ENCODE measurements at places on chromosomes 2 and 18. TPM values are rescaled to one million over a fixed set of nuclear protein-coding genes. Genes with fewer than 3 reads are reported as not detected.

The KATNAL2 gene
- total RNA-seq, result 2.4 TPM

The KCNJ13 gene
- total RNA-seq, result not detected

DNA sequence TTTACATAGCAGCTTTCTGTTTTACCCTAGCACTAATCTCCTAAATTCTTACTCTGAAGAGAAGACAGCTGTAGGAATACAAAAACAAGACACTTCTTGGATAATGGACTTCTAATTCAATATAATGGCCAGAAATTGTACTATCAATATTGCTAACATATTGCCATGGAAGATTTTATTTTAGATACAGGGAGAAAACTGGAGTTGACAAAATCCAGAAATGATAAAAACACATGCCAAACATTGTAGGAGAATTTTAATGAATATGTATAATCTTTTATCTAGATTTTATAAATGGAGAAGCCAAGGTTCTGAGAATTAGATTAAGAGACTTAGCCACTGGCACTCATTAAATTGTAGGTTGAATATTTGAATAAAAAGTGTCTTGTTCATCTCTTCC, 1838.8 kb upstream of the LRRTM1 start:
- no peak overlapping the region for H3K27ac ChIP-seq
- H3K27me3 ChIP-seq, result no peaks in the 10 kb centered on the region
- no peak overlapping the region for H3K4me3 ChIP-seq
- no peaks in the 10 kb centered on the region for H3K36me3 ChIP-seq
- DNase-seq, result no peak

The PRKAG3 gene
- not detected for total RNA-seq

The CNGA3 gene
- total RNA-seq, result 7.6 TPM

- H3K36me3 ChIP-seq, result peaks cover 14% of the 10 kb centered on the region
- no peaks in the 10 kb centered on the region for H3K27me3 ChIP-seq
- no peak for DNase-seq
- no peak overlapping the region for H3K4me3 ChIP-seq
Observed at GRCh38 chr2:188870289-188870688, 103.9 kb upstream of the COL3A1 start.

DNA sequence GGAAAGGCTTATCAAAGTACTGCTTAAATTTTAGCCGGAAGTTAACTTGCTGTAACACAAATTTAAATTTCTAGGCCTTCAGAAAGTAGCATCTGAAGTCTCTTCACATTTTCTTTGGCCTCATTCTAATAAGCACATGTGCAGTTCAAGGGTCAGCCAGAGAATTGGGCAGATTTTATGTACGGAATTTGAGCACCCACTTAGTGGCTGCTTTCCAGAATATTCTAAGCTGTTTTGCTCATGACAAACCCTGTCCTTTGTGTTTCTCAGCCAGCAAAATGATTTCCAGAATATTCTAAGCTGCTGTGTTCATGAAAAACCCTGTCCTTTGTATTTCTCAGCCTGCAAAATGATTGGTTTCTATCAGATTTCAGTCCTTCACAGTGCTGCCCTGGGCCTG, 225.0 kb upstream of the DOK6 start:
- no peak for DNase-seq
- H3K27me3 ChIP-seq, result no peaks in the 10 kb centered on the region
- no peaks in the 10 kb centered on the region for H3K4me1 ChIP-seq
- H3K4me3 ChIP-seq, result no peak overlapping the region
- H3K36me3 ChIP-seq, result no peaks in the 10 kb centered on the region

The POTEE gene
- 1.4 TPM for total RNA-seq

- no peak for DNase-seq
- no peak overlapping the region for H3K4me3 ChIP-seq
- H3K27ac ChIP-seq, result no peak overlapping the region
Observed at GRCh38 chr2:203469546-203469945, 65.6 kb downstream of the RAPH1 start.

The GULP1 gene
- 17.7 TPM for total RNA-seq

DNA sequence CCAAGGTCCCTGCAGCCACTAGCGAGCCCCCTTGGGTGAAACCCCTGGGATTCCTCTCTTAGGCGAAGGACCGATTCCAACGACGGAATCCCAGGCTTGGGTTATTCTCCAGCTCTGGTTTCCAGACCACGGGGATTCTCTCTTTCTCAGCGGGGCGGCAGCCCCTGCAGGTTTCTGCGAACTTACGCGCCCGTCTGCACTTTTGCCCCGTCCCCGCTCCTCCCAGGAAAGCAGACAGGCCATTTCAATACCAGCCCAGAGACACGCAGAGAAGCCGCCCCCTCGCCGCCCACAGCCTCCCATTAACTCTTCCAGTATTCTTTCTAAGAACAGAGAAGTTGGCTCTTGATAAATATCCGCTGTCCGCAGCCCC, 1.2 kb downstream of the CBLN2 start:
- H3K36me3 ChIP-seq, result peaks cover 3% of the 10 kb centered on the region
- no peak overlapping the region for H3K27ac ChIP-seq
- peaks cover 9% of the 10 kb centered on the region for H3K4me1 ChIP-seq
- DNase-seq, result peak; percentile 27
- peak overlapping the region; percentile 95 for H3K4me3 ChIP-seq

DNA sequence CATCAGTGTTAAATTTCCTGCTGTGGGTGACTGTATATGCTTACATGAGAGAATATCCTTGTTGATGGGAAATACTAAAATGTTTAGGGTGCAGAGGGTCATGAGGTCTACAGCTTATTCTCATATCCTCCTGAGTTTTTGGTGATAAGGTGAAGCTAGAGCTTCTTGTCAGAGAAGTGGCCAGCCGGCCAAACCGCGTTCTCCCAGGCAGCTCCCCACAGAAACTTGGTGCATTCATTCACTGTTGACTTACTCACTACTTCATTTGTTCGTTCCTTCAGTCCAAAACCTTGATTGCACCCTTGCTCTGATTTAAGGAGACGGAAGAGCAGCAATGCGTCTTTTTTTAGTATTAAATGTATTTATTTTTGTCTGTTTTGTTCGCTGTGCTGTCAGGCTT, 8.7 kb downstream of the SNED1 start:
- no peak for DNase-seq
- no peak overlapping the region for H3K27ac ChIP-seq
- no peaks in the 10 kb centered on the region for H3K4me1 ChIP-seq
- peaks cover 15% of the 10 kb centered on the region for H3K36me3 ChIP-seq
- H3K4me3 ChIP-seq, result no peak overlapping the region

DNA sequence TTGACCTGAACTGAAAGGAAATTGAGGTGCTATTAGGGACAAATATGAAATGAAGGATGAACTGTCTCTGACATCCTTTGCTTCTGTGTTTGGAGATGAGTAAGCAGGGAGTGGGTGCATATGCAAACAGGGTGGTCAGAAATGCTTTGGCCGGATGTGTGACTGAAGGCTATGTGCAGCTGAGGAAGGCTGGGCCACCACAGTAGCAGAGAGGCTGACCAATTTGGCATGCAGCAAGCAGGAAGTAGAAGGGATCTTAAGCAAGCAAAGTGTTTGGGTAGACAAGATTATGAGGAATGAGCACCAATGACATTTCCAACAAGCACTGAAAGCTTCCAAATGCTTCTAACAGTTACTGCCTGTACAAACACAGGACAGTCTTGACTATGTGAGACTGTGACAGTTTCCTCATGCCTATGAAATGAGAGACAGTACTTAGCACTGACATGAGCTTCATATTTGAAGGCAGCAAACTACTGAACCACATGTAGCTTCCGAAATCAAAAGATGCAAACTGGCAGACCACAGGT, 3.3 kb upstream of the ACTR3 start:
- H3K36me3 ChIP-seq, result no peaks in the 10 kb centered on the region
- H3K27ac ChIP-seq, result no peak overlapping the region
- no peak for DNase-seq
- no peaks in the 10 kb centered on the region for H3K4me1 ChIP-seq
- no peaks in the 10 kb centered on the region for H3K27me3 ChIP-seq
- H3K4me3 ChIP-seq, result no peak overlapping the region

The MTCL1 gene
- total RNA-seq, result 100 TPM

DNA sequence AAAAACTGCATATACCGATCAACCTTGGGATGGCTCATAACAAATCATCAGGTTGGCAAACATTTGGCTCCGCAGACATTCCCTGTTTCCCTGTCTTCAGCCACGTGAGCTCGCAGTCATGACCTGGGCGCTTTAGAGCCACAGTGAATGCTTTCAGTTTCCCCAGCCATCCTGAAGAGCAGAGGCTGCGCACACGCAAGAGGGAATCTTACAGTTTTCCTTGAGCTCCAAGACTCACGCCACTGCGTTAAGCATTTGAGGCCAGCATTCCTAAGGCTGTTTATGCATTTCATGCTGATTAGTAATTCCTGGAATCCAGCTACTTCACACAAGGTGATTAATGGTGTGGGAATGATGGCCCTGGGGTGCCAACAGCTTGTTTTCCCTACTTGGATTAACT, 95.1 kb downstream of the MTCL1 start:
- no peaks in the 10 kb centered on the region for H3K27me3 ChIP-seq
- H3K27ac ChIP-seq, result no peak overlapping the region
- DNase-seq, result no peak
- peaks cover 16% of the 10 kb centered on the region for H3K4me1 ChIP-seq
- H3K4me3 ChIP-seq, result no peak overlapping the region
- H3K36me3 ChIP-seq, result no peaks in the 10 kb centered on the region

The EDAR gene
- not detected for total RNA-seq
